AG20443 (cell line): ENCODE measurements at places on chromosomes 7 and 10.

GRCh38 chr10:26491934-26492333 lies 53.8 kb downstream of the APBB1IP start:
- DNase-seq, result peak; percentile 26

- peak; percentile 14 for DNase-seq
Measured at GRCh38 chr10:101774589-101775272, 1.2 kb downstream of the FGF8 start.

- DNase-seq, result peak; percentile 88
Measured at GRCh38 chr7:73811760-73812168, 19.0 kb upstream of the CLDN4 start.

- no peak for DNase-seq
Measured at GRCh38 chr10:115992236-115992986, 280.6 kb downstream of the GFRA1 start.

GRCh38 chr10:6771331-6771730 lies 191.3 kb upstream of the PRKCQ start:
- no peak for DNase-seq

GRCh38 chr10:91493313-91493712 lies 83.2 kb downstream of the HECTD2 start:
- DNase-seq, result peak; percentile 37

DNA sequence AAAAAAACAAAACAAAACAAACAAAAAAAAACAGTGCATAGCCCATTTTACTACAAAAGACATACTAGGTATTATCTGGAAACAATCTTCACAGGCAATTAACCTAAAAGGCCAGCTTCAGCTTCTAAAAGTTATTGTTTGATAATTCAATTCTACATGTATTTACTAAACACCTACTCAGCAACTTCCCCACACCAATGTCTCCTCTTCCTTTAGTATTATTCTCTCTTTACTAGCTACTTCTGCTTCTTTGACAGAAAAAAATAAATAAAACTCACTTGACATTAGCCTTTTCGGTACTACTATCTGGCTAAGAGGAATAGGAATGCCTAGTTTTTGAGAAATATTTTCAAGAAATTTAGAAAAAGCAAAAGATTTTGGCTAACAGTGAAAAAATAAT lies 2.8 kb downstream of the TM9SF3 start:
- no peak for DNase-seq
